ENCODE measurements at places on chromosomes 12 and 14.

GRCh38 chr14:35818346-35819115 lies 7.6 kb upstream of the BRMS1L start:
- no peaks in the 10 kb centered on the region for H3K27me3 ChIP-seq
- H3K27ac ChIP-seq = no peak overlapping the region

DNA sequence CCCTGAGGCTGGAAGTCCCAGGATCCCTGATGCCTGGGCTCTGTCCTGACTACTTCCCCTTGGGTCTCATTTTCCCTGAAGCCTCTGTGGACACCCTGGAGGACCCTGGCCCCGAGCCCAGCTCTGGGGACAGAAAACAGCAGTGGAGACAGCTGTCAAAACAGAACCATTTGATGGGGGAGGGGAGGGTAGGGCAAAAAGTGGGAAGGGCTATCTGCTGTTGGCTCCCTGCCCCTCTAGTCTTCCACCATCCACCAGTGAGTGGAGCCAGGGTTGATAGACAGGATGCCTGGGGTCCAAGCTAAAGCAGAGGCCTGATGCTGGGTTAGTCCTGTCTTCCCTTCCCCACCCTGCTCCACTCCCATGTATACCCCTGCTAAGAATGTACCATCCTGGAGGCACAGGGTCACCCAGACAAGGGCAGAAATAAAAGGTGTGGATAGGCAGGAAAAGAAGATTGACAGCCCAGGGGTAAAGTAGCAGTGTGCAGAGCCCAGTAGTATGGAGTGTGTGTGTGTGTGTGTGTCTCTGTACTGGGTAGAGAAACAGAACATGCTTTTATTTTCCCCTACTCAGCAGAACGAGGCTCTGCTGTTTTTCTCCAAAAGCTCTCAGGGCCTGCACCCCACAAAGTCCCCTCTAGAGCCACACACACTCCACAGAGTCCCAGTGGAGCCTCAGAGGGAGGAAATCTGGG lies 9.8 kb downstream of the ZNF385A start:
- no peak for DNase-seq
- H3K4me3 ChIP-seq = no peak overlapping the region
- no peak overlapping the region for H3K27ac ChIP-seq

DNA sequence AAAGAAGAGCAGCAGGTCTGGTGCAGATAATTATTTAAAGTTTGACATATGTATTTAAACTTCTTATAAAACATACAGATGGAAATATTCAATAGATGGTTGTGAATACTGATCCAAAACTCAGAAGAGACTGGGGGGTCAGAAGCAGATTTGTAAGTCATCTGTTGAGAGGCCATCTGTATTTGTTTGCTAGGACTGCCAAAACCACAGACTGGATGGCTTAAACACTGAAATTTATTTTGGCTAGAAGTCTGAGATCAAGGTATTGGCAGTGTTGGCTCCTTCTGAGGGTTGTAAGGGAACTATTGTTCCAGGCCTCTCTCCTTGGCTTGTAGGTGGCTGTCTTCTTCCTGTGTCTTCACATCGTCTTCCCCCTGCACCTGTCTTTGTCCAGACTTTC lies 153.9 kb downstream of the LRRK2 start:
- H3K27ac ChIP-seq = no peak overlapping the region
- H3K4me3 ChIP-seq = no peak overlapping the region
- no peaks in the 10 kb centered on the region for H3K27me3 ChIP-seq

- no peak for DNase-seq
- no peaks in the 10 kb centered on the region for H3K27me3 ChIP-seq
- no peak overlapping the region for H3K27ac ChIP-seq
These were observed 75.5 kb downstream of the PLXNC1 start for GRCh38 chr12:94223842-94224241.

DNA sequence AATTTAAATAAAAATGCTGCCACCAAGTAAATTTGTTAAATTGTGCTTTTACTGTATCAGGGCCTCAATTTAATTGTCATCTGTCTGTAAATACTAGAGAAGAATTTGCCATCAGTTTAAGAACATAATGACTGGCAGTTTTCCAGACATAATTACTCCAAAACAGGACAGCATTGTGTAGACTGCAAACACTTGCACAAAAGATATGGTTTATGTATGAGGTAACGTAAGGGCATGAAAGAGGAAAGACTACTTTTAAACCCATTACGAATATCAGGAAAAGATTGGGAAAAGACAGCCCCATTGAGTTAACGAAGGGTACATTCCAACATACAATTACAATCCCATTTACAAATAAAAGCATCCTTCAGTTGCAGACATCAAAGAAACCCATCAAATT lies 59.8 kb upstream of the KRR1 start:
- H3K4me3 ChIP-seq = no peak overlapping the region
- DNase-seq = no peak
- H3K27ac ChIP-seq = no peak overlapping the region
- no peaks in the 10 kb centered on the region for H3K4me1 ChIP-seq
- H3K36me3 ChIP-seq = no peaks in the 10 kb centered on the region
